Stimulated activated CD8-positive, alpha-beta memory T cell treated with anti-CD3 and anti-CD28 coated beads, Interleukin-15, amount 100 ng/mL, for 1 hour (primary cell): ENCODE measurements at places on chromosomes 11 and 22.

GRCh38 chr11:116173941-116174911, 598.6 kb downstream of the BUD13 start:
- DNase-seq: no peak

DNA sequence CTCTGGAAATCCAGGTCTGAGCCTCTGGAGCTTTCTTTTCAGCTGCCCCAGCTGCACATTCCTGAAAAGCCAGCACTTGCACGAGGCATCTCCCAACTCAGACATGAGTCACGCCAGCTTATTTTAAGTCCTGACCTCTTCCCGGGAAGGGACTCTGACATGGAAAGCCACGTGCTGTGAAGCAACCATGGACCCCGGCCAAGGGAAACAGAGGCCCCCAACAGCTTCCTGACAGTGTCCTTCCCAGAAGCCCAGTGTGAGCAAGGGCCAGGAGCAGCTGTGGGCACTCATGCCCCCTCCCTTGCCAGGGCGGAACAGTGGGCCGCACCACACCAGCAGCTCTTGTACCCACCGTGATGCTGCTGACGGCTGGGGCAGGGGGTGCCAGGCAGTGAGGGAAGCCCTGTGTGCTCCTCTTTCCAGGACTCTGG, 118.8 kb upstream of the CADM1 start:
- no peak for DNase-seq

GRCh38 chr11:90468923-90469322, 246.1 kb upstream of the CHORDC1 start:
- DNase-seq: no peak

GRCh38 chr22:40324468-40325305, 21.6 kb upstream of the ADSL start:
- DNase-seq: no peak

- DNase-seq: no peak
Observed at GRCh38 chr11:132158091-132158490, 787.7 kb downstream of the NTM start.

DNA sequence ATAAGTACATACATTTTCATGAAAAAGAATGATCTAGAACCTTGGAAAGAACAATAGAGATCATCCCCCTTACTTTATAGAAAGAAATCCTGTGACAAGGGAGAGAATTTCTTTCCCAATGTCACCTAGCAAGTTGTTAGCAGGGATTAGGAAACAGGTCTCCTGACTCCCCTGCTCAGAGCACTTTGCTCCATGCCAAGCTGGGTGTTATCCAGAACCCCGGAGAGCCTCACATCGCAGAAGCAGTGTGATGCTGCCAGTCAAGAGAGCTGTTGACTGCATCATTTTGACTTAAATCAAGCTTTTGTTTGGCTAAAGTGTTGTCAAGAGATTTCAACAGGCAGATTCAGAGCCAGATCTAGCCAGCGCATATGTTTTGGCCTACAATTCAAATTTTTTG, 3.6 kb upstream of the RRAS2 start:
- DNase-seq: no peak

GRCh38 chr22:46229701-46230100, 20.4 kb downstream of the CDPF1 start:
- no peak for DNase-seq

DNA sequence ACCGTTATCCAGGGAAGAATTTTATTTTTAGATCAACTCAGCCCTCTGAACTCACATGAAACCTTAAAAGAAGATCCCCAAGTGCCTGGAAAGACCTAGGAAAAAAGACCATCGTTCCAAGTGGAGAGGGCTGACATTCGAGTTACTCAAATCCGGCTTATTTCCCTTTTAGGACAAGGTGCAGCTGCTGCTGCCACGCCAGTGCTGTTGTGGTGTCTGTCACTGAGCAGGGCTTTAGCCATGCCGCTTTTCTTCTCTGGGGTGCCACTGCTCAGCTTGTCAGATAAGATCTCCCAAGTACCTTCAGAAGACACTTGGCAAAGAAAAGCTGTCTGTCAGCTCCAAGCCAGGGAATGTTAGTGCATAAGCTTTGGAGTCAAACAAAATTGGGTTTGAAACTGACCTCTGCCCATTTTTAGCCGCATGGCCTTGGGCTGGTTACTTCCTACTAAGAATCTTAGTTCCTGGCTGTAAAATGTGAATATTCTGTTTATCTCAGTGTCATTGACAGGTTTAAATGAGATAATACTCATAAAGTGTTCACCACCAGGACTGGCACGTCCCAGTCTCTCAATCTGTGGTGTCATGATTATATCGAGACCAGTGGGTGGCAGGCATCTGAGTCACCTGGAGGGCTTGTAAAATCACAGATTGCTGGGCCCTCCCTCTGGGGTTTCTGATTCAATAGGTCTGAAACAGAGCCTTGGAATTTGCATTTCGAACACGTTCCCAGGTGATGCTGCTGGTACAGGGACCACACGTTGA, 117.5 kb downstream of the PKNOX2 start:
- DNase-seq: no peak

GRCh38 chr22:32311551-32312071, 46.1 kb upstream of the RFPL3 start:
- DNase-seq: no peak

DNA sequence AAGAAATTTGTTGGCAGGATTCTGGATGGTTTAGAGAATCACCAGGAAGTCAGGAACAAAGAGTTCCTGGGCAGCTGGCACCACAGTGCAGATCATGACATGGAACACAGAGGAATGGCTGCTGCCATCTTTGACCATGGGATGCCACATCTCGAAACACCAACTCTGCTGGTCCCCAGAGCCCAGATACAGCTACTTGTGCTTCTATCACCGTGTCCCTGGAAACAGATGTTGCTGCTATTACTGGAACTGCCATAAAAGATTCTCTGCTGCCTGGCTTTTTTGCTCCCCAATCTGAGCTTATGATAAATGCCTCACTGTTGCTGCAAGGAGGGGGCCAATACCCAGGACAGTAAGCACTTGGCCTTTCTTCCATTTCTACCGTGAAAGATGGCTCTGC, 185.2 kb downstream of the CSNK2A3 start:
- no peak for DNase-seq

GRCh38 chr11:122287401-122287800, 171.4 kb upstream of the BLID start:
- no peak for DNase-seq

GRCh38 chr11:108500721-108501120, 2.5 kb upstream of the POGLUT3 start:
- DNase-seq: no peak

- no peak for DNase-seq
Observed at GRCh38 chr11:133526790-133527189, 5.5 kb downstream of the OPCML start.

DNA sequence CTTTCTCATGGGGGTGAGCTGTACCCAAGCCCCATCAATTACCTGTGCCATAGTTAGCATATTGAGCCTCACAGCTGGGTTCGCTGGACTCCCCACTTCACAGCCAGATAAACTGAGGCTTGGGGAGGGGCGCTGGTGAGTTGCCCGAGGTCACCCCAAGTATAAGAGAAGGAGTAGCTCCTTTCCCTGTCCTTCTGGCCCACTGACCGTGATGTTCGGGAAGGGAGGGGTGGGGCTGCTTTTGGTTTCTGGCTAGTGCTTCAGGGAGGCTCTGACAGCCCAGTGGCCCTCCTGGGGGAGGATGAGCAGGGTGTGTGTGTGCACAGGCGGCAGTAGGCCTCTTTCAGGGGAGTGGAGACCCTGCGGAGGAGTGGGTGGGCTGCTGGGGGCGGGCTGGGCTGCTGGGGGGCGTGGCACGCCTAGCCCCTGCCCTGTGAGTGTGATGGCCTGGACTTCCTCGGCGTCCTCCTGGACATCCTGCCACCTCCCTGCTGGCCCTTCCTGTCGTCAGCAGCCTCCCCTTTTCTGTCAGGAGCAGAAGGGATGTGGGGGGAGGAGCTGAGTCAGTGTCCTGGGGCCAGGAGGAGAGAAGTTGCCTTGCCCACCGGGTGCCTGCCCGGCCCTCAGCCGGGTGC, 50.3 kb downstream of the TRIOBP start:
- DNase-seq: no peak

DNA sequence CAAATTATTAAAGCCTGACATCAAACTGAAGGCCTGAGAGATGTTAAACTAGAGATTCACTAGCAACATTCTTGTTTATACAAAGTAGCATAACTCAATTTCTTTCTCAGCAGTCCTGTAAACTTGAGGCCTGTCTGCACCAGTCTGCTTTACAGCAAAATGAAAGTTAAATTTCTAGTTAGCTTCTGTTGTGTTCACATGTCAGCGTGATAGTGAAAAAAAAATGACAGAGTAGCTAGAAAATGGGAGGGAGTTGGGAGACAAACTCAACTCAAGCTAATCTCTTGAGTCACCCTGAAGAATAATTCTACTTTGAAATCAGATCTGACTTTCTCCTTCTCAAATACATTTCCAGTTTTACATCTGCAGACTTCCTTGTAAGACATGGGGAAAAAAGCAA, 6.5 kb downstream of the RBFOX2 start:
- no peak for DNase-seq

- no peak for DNase-seq
Observed at GRCh38 chr11:113668255-113668654, 37.9 kb downstream of the TMPRSS5 start.

DNA sequence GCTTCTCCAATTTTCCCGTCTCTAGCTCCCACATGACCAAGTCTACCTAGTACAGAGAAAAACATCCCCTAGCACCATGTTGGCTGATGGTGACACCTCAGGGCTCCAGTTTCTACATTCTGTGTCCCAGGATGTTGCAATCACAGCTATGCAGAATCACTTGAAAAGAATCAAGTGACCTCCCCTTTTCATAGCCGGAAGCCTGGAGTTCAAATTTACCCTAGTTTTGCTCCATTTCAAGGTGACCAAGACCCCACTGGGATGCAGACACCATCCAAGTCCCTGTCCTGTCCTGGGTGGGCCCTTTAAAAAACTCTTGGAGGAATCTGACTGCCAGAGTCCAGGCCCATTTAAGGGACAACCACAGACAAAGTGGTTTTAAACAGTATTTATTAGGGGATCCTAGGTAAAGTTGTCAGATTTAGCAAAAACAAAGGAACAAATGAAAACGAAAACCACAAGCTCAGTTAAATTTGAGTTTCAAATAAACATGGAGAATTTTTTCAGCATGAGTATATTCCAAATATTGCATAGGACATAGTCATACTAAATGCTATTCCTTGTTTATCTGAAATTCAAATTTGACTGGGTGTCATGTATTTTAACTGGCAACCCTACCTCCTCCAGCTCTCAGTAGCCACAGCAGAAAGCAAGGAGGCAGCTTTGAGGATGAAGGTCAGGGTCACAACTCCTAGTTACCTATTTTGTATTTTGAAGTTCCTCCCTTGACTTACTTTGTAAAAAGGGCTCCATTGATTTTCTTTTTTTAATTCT, 52.4 kb downstream of the MIAT start:
- no peak for DNase-seq

DNA sequence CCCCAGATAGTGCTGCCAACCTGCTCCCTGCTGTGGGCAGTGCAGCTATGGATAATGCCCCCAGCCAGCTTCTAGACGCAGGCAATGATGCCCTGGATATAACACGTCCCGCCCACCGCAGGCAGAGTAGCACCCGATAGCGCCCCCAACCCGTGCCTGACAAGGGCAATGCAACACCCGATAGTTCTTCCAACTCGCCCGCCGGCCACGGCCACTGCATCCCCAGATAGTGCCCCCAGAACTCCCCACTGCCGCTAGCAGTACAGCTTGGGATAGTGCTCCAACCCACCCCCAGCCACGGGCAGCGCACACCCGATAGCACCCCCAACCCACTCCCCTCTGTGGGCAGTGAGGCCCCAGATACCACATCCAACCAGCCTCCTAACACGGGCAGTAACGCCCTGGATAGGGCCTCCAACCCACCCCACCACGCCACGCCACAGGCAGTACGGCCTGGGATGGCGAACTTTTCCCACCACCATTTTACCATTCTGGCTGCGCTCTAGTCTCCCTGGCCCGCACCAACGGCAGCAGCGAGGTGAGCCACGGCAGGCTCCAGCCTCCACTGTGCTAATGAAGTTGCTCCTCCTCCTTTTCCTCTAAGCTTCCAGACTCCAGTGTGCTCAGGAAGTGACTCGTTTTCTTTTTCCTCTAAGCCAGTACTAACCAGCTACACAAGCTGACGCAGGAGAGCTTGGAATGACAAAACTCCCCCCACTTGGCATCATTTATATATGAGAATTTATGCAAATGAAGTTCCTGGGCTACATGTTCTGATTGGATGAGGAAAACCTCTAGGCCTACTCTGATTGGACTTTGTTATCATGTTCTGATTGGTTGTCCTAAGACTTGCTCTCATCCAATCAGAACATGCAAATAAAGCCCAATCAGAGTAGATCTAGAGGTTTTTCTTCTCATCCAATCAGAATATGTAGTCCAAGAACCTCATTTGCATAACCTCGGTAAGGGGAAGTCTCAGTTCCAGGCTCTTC, 3.0 kb upstream of the RFPL3 start:
- DNase-seq: no peak

- DNase-seq: no peak
Observed at GRCh38 chr11:111851636-111852035, 19.7 kb downstream of the ALG9 start.

GRCh38 chr11:107392611-107393010, 65.0 kb downstream of the CWF19L2 start:
- DNase-seq: no peak

GRCh38 chr11:71988050-71988449, 10.7 kb upstream of the IL18BP start:
- DNase-seq: no peak

GRCh38 chr11:63212742-63213141, 30.7 kb downstream of the SLC22A25 start:
- DNase-seq: no peak

- DNase-seq: no peak
Observed at GRCh38 chr11:89136606-89137005, 41.1 kb upstream of the TYR start.

DNA sequence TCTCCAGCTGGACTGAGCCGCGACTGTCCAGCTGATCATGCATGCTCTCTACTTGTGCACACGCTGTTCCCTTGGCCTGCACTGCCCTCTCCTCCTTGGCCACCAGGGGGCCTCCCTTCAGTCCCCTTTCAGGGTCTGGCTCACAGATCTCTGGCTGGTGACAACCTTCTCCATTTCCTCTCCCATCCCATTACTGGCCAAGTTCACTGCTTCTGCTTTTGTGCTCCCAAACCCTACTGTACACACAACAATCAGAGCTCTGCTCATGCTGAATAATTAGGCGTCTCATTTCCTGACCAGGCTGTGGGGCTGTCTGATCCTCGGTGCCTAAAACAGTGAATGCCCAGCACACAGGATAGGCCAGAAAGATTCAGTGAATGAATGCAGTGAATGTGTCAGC, 224.0 kb upstream of the NARS2 start:
- DNase-seq: no peak
